ENCODE measurements at places on chromosomes 16 and 17.
A peak's percentile ranks its signal among the peaks of the same experiment; 100 is the strongest.

- DNase-seq: no peak
Measured at GRCh38 chr17:71251276-71251675, 869.5 kb upstream of the SOX9 start.

- DNase-seq: no peak
Measured at GRCh38 chr16:50531359-50531758, 16.8 kb upstream of the NKD1 start.

- DNase-seq: no peak
Measured at GRCh38 chr16:73205153-73205886, 157.4 kb upstream of the ZFHX3 start.

DNA sequence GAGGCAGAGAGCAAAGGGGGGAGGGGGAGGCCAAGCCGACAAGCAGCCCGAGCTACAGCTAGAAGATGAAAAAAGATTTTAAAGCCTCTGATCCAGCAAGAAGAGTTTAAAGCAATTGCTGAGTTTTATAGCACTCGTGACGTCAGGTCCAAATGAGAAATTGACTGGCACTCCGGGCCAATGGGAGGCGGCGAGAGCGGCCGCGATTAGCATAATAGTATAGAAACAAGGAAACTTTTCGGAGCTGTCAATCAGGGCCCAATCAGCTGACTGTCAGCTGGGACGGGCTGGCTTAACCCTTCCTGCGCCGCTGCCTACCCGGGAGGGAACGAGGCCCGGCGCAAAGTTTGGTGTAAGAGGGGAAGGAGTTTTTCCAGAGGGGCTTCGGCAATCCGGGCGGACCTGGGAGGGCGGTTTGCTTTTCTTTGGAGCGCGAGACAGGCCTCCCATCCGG lies at the start of gene MAF:
Gene MAF (minus strand): TSS at position 100 of the 454 bp plus-strand sequence. CDS start 835 bp downstream, outside the sequence.
- peak; percentile 37 for DNase-seq

Data from NCI-H774 (cell line).